ENCODE measurements at places on chromosomes 2 and 18.

- DNase-seq: no peak
Measured at GRCh38 chr18:70025580-70025979, 77.9 kb upstream of the CD226 start.

- DNase-seq: no peak
Measured at GRCh38 chr2:33207151-33207740, 260.5 kb downstream of the LTBP1 start.

- DNase-seq: no peak
Measured at GRCh38 chr2:215388002-215388728, 47.7 kb downstream of the FN1 start.

- DNase-seq: no peak
Measured at GRCh38 chr2:178238154-178238521, 43.8 kb downstream of the OSBPL6 start.

- no peak for DNase-seq
Measured at GRCh38 chr2:10345126-10345525, 42.4 kb downstream of the HPCAL1 start.

DNA sequence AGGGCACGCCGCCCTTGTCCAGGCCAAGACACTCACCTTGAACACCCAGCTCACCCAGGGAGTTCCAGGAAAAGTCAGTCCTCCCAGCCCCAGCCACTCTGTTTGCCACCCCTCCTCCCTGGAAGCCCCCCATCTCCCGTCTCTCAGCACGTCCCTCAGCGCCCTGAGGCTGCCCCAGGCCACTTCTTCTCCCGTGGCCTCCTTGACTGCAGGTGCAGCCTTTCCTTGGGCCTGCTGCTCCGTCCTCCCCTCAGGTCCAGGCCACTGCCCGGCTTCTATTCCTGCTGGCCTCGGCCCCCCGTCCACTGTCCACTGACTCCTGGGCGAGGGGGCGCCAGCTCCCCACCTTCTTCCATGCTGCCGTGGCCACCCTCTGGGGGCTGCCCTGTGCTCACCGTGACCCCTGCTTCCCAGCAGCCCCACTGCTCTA is 239.1 kb downstream of the HDAC4 start:
- DNase-seq: no peak

Data from CD4-positive, alpha-beta memory T cell (primary cell).